Frontal cortex (tissue), 4 donors: ENCODE measurements at places on chromosomes 7 and 10.

GRCh38 chr7:5646846-5647245 lies 134.6 kb downstream of the RNF216 start:
- DNase-seq = no peak

DNA sequence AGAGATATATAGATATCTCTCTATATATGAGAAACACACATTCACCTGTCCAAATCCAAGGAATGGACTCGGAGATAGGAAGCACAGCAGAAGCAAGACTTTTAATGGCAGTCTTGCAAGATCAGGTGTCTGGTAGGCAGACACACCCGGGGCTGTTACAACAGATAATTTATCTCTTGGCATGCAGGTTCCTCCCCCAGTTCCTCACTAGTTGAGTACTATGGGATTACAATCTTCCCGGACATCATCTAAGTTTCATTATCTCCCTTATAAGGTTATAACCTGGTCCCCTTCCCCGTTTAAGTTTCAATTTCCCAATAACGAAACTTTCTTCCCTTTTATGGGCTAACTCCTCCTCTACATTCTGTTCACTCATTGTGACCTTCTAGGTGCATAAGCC lies 399.3 kb downstream of the PPP1R3A start:
- DNase-seq = no peak

- no peak for DNase-seq
Measured at GRCh38 chr7:70725448-70725847, 406.5 kb upstream of the GALNT17 start.

GRCh38 chr7:78159545-78159944 lies 361.0 kb downstream of the PHTF2 start:
- DNase-seq = no peak

DNA sequence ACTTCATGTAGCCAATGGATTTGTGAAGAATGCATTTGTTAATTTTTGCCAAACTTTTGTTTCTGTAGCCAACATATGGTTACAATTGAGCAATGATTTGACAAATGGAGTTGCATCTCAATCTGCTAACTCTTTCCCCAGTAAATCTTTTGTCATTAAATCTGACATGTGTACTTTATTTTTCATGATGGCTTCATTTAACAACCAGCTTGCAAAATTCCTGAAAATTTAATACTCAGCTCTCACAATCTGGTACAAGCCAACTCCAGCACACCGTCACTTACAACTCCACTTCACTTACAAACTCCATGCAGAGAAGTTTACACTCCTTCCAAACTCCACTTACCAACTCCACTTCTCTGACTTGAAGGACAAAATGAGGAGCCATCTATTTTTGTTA lies 26.5 kb upstream of the HIBADH start:
- DNase-seq = no peak

DNA sequence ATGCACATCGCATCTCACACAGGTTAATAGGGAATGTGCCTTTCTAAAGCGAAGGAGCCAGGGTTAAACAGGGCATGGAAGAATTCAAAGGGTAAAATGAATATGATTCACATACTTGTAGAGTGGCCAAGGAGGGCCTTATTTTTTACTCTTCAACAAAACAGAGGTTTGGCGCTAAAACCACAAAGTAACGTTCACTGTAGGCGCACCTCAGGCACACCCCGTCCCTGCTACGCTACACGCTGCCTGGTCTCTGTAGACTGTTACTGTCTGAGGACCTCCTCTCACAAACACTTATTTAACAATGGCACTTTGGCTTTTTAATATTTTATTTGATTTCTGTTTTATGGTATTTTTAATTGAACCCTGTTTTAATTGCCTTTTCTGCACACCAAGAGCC lies 462.1 kb upstream of the GALNT17 start:
- DNase-seq = no peak

- no peak for DNase-seq
Measured at GRCh38 chr10:131694168-131694780, 206.5 kb upstream of the PPP2R2D start.

- no peak for DNase-seq
Measured at GRCh38 chr10:76035206-76036110, 604.0 kb downstream of the LRMDA start.

DNA sequence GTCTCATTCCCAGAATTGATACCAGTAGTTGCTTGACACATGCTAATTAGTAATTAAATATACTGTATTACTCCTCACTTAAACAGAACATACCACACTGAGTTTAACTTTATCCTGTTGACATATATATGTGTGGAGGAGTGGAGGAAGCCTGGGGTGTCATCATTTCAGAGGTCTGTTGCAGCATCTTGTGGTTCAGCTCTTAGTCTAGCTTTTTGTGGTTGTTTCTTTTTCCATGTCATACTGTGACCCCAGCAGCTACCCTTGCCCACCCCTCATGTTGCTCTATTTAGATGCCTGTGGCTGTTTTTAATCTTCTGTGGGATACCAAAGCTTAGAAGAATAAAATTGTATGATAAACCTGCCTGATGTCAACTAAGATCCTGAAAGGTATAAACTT lies 875.4 kb downstream of the LRMDA start:
- no peak for DNase-seq

DNA sequence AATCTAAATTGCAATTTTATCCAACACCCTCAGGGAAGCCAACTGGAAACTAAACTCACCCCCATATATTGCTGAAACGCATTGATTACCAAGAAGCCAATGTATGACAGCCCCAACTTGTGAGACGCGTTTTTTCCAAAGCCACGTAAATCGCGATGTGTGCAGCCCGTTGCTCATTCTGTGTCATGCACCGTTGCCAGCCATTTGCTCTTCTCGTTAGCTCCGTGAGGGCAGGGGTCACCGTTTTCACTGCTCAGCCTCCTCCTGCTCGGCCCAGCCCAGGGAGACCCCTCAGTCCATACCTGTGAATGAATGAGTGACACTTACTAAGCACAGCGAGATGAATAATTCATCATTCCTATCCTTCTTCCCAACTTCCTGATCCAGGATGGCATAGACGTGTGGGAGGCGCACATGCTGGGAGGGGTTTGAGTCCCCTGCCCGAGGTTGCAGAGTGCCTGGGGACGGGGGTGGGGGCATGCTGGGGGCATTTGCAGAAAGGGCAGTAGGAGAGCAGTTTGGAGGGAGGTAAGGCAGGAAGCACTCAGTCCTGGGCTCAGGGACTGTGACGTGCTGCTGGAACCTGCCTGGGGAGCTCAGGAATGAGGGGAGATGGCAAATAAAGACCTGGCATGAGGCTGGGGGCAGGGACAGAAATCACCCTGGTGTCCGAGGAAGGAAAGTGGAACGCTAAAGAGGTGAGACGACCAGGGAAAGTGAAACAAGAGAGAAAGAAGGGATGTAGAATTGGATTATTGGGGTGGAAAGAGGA lies 104.2 kb upstream of the SDK1 start:
- no peak for DNase-seq

GRCh38 chr7:104767826-104768536 lies 246.0 kb upstream of the KMT2E start:
- no peak for DNase-seq

- no peak for DNase-seq
Measured at GRCh38 chr7:126223729-126224128, 1029.0 kb downstream of the GRM8 start.

- DNase-seq = no peak
Measured at GRCh38 chr7:84142726-84143125, 51.9 kb downstream of the SEMA3A start.

- DNase-seq = no peak
Measured at GRCh38 chr7:103480771-103481170, 34.8 kb upstream of the SLC26A5 start.
